ENCODE measurements at places on chromosomes 12 and 14.

GRCh38 chr12:4506430-4506829 is 32.3 kb upstream of the RAD51AP1 start:
- DNase-seq: no peak

DNA sequence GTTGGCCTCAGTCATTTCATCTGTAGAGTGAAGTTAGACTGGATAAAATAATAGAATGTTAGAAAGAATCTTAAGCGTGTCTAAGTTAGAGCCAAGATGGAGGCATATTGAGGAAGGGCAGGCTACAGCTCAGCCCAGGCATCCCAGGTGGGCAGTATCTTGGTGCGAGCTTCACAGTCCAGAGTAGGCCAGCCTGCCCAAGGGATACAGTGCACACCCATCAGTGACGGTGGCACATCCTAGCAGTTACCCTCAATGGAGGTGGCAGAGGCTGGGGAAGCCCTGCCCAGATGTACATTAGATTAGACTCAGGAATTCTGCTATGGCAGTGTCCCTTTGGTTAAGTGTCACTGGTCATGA is 21.5 kb downstream of the TULP3 start:
- DNase-seq: no peak

DNA sequence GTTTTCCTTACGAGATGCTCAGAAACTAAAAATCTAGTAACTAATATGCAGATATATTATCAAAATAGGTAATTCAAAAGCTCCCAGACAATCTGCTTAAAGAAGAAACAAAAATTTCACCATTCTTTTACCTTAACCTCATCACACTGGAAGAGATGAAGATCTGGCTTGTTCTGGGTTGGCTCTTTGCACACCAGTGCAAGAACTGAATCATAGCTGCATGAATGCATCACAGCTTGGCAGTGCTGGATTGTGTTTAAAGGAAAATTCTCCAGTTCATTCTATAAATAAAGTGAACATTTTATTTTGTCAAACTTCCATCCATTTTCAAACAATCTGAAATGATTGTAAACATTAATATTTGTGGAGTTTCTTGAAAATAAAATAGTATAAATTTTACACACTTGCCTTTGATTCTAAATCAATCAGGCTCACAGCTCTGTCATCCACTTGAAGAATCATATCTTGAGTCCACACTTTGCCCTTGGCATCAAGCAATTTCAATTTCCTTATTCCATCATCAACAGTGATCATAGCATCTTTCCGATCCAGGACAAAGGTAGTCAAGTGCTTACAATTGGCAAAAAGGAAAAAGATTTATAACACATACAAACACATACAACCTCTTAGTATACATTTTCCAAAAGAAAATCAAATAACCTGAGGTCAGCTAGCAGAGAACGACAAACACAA is 119.8 kb downstream of the EPS8 start:
- no peak for DNase-seq

DNA sequence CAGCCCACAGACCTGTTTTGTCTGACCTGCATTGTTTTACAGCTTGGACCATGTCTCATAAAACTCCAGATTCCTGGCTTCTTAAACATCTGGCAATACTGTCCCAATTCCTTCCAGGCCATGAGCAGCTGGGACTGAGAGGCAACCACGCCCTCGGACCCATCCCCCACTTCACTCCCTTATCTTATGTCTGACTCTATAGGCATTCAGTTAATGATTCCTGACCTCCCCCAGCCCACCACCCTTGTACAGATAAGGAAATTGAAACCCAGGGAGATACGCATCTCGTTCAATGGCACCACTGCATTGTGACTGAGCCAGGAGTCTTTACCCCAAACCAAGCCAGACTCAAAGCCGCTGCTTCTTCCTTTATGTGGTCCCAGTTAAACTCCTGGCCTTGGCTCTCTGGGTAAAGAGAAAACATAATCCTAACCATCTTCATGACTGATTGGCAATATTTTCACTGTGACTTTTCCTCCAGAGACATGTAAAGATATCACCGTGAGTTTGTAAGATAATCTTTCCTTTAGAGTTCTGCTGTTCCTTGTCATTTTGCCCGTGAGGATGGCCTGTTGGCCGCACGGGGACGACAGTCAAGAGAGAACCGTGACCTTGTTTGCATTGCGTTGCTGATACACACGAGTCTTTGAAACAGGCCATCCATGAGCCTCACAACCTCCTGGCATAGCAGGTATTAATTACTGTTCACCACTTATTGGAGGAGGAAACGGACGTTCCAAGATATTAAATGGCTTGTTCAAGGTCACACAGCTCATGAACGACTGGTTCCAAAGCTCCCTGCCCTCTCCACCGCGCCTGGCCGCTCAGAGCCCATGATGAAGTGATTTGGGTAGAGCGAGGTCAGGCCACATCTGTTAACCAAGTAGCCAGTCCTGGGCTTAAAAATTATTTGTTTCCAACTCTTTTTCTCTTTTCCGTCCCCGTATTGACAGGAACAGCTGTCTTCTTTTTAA is 39.4 kb downstream of the MAP1LC3B2 start:
- peak; percentile 32 for DNase-seq
